ENCODE measurements at places on chromosomes 1 and 21.
A peak's percentile ranks its signal among the peaks of the same experiment; 100 is the strongest.

DNA sequence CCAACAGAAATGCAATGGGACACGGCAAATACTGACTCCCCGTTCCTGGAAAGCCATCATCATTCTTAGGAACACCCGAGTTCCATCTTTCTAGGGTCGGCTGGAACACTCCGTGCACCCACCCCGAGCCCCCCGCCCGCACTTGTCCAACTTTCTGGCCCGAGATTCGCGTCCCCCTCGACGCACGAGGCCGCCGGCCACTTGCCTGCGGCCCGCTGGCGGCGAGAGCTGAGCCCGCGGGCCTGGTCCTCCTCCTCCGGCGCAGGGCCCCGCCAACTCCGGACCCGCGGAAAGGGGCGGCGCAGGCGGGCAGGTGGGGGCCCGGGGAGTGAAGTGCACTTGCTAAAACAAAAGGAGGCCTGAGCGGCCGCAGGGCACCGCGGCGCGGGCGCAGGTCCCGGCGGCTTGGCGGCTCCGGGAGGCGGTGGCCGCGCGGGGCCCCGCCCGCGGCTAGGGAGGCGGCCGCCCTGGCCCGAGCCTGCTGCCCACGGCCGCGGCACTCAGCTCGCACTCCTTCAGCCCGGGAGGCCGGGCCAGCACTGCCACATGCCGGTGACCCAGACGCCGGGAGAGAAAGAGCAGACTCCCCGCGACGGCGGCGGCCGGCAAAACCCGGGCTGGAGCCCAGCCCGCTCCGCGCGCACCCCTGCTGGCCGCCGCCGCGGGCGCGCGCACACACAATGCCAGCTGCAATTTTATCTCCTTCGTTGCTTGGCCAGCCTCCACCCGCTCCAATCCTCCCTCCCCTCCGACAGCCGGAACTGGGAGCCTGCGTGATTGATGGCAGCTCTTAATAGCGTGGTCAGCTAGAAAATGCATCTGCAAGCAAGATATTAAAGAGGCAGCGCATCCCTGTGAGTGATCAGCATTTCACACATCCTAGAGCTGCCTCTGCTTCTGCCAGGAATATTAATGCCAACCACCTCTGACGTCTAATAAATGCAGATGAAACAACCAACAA, 114.3 kb downstream of the RERE start:
- peak; percentile 93 for DNase-seq

- DNase-seq: no peak
These were observed 29.3 kb downstream of the SLC9C2 start for GRCh38 chr1:173573596-173573995.

- no peak for DNase-seq
These were observed 80.8 kb downstream of the FCRL5 start for GRCh38 chr1:157471531-157471930.

- DNase-seq: no peak
These were observed 35.6 kb downstream of the CAMSAP2 start for GRCh38 chr1:200774311-200774710.

DNA sequence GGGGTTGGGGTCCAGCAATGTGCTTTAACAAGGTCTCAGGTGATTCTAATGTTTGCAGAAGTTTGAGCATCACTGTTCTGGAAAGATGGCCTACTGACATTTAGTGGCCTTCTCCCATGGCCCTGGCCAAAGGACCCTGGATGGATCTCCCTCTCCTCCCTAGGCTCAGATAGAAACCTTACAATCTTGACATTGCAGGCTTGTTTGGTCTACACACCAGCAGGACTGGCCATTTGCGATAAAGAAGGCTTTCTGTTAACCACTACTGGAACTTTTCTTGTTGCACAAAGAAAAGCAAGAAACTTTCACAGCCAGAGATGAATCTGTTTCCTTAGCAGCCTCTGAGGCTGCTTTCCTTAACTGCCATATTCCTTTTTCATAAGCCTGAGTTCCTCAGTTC, 6.2 kb downstream of the DNALI1 start:
- no peak for DNase-seq

DNA sequence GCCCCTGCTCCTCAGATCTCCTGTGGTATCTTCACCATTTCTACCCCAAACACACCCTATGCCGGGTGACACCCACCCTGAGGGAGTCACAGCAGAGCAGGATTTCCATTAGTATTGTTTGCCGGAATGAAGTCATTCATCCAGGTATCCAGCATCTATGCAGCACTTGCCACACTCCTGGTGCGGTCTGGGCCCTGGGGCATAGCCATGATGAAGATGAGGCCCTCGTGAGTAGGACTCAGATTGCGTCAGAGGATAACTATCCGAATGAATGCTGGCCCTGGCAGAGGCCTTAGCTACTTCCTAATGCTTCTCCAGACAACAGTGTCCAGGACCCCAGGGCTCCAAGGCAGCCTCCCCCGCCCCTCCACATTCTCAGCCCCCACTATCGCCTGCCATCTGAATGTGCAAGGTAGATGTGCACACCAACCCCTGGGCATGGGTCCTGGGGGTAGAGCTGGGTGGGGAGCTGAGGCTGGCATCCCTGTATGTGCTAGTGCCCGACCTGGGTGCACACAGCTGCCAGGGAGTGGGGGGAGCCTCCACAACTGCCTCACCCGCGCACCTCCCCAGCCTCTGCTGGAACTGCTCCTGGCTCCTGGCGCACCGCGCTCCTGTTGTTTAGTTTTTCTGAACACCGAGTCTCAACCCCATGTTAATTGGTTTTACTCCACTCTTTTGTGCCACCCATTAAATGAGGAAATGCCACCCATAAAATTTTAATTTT, 25.5 kb upstream of the ZC3H12A start:
- DNase-seq: no peak

GRCh38 chr1:86423873-86424272, at the start of gene CLCA2:
Gene CLCA2 (plus strand): TSS chr1:86424171. CDS start chr1:86424248, 77 bp downstream.
- no peak for DNase-seq

- DNase-seq: no peak
These were observed 26.4 kb upstream of the BTG2 start for GRCh38 chr1:203278885-203279406.

DNA sequence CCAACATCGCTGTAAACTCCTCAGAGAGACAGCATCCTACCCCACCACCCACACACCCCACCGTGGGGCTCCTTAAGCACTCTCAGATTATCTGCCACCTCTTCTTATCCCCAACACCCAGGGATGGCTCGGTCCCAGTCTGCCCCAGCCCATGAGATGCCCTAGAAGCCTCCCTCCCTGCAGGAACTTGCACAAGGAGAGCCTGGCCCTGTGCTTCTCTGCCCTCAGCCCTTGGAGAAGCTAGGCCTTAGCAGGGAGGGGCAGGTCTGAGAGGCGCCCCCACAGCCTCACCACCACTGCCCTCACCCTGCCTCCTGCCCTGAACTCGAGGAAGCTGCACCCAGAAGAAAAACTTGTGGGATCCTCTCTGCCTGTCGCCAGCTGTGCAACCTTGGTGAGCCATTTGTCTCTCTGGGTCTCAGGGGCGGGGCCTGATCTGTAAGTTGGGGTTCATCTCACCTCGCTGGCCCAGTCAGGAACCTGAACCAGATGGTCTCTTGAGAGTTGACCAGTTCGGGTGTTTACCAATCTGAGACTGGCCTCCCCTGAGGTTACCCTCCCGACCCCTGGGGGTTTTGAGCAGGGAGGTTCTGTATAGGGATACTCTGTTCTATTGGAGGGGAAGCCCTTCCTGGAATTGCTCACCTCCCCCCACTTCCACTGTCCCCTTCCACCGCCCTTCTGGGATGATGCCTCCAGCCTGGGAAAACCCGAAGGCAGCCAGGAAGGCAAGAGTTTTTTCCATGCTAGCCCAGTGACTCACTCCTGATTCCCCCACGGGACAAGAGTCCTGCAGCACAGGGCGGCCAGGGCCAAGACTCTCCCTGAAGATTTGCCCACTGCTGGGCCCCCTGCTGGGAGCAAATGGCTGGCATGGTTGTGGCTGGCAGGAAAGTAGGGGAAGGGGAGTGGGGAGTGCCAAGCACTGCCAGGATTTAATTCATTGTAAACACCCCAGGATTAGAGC, at the start of gene S100A3:
Gene S100A3, minus strand, starts transcription at position 537 of the 967 bp plus-strand sequence. CDS start 773 bp downstream, outside the sequence.
- DNase-seq: peak; percentile 61

DNA sequence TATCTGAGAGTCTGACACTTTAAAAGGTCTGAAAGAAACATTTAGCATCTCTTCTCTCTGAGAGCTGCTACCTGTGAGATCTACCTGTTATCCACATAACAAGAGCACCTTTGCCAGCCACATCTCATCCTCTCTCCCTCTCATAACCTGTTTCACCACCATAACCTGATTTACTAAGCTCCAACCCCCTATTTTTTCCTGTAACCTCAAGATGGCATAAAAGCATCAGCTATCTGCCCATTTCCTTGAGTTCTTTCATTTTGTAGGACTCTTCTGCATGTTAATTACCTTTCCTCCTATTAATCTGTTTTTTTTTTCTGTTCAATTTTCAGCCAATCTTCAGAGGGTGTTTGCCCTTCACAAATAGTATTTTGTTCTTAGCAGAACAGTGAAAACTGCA, 136.5 kb upstream of the KCNK1 start:
- DNase-seq: no peak

- DNase-seq: no peak
These were observed 149.3 kb downstream of the AK5 start for GRCh38 chr1:77430966-77431690.

DNA sequence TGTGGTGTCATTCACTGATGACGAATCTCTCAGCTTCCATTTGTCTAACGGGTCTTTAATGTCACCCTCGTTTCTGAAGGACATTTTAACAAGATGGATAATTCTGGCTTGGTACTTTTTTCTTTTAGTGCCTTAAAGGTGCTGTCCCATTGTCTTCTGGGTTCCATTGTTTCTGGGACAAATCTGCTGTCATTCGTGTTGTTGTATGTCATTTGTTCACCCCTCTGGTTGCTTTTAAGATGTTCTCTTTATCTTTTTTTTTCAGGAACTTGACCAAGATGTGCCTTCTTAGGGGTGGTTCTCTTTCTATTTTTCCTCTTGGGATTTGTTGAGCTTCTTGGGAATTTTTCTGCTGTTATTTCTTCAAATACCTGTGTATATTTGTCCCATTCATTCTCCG, 14.0 kb upstream of the MMEL1 start:
- no peak for DNase-seq

DNA sequence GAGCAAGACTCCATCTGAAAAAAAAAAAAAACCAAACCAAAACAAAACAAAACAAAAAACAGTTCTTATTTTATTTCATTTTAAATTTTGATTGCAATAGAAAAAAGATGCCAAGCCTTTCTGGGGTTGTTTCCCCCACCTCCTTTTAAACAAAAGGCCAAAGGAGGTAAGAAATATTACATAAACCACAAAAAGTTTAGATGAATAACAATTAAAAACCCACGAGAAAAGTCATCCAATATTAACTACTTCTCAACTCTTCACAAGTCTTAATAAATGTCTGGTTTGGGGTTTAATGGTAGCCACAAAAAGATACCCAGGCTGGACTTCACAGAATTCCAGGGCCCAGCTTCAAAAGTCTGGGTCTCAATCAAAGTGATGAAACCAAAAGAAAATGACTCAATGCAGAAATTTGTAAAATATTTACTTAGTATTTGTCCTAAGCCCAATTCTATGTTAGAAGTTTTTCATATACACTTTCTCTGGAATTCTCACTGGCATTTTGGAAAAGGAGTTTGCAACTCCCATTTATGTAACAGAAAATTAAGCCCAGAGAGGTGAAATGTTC, 47.0 kb upstream of the SDC3 start:
- DNase-seq: no peak

DNA sequence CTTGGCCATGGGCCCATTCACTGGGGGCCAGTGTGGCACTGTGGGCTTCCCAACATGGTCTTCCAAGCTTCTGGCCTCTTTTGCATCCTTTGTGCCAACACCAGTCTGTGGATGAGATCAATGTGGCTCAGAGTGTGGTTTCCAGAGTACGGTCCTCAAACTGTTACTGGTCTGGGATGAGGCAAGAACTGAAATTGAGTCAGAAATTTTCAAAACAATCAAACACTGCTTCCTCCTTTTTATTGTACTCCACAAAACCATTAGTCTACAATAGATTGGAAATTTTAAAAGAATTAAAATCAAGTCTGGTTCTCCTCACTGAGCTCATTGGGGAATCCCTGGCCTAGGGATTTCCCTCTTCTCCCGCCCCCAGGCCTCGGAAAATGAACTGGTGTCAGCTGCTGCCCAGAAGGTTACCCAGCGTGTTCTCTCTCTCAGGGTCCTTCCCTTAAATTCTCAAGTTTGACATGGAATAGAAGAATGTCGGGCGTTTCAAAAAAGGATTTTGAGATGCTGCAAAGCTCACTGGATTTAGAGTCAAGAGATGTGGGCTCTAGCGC, 222.0 kb downstream of the SDCCAG8 start:
- no peak for DNase-seq

DNA sequence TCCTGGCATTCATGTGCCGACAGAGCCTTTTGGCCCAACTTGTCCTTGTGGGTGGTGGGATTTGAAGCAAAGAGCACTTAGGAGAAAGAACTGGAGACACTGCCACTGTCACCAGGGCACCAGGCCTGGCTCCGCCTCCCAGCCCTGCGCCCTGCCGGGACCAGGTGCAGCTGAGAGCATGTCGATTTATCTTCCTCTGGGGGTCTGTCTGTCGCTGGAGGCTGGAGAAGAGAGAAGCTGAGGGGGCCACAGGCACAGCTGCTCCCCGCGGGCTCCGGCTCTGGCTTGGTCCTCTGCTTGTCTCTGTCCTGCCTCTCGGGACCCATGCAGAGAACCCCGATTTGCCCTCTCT, 28.2 kb downstream of the PCNT start:
- no peak for DNase-seq

- DNase-seq: no peak
These were observed 43.4 kb downstream of the INKA2 start for GRCh38 chr1:111695801-111696200.

GRCh38 chr1:118866330-118866729, 121.8 kb downstream of the TBX15 start:
- DNase-seq: no peak

- no peak for DNase-seq
These were observed 2.0 kb upstream of the ACOT11 start for GRCh38 chr1:54545916-54546635.

GRCh38 chr1:83102630-83103071, 896.3 kb downstream of the TTLL7 start:
- peak; percentile 45 for DNase-seq

- peak; percentile 34 for DNase-seq
These were observed 837 bp downstream of the FOXD3 start for GRCh38 chr1:63322944-63323864.

DNA sequence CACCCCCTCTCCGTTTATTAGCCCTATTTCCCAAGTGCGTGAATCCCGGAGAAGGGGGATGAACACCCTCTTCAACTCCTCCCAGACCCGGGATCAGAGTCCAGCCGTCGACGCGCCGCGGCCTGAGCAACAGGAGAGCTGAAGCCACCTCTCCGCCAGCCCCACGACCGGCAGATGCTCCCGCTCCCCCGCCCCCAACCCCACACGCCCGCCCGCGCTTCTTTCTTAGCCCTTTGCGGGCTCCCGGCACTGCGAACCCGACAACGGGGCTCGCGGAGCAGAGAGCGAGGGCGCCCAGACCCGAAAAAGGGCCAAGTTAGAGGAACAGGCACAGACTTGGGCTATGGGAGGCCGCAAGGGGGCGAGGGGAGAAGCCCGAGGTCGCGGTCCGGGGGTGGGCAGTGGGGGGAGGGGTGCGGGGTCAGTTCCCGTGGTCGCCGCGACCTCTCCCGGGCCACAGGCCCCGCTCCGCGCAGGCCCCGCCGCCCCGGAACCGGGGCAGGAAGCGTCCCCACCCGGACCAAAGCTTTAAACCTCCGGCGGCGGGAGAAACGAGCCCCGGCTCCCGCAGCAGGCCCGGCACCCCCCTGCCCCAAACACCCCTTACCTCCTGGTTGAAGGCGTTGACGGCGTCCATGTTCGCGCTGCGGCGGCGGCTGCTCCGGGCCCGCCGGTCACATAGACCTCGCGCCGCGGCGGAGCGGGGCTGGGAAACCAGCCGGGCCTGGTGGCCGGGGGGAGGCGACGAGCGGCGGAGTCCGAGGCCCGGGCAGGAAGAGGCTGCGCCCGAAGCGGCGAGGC, 662 bp downstream of the SCAF4 start:
- DNase-seq: peak; percentile 78

- no peak for DNase-seq
These were observed 339.6 kb downstream of the NUF2 start for GRCh38 chr1:163661391-163661790.

Data from right hindlimb (tissue), 1 donor.